Fibroblast of gingiva (primary cell): ENCODE measurements at places on chromosomes 4 and X.

DNA sequence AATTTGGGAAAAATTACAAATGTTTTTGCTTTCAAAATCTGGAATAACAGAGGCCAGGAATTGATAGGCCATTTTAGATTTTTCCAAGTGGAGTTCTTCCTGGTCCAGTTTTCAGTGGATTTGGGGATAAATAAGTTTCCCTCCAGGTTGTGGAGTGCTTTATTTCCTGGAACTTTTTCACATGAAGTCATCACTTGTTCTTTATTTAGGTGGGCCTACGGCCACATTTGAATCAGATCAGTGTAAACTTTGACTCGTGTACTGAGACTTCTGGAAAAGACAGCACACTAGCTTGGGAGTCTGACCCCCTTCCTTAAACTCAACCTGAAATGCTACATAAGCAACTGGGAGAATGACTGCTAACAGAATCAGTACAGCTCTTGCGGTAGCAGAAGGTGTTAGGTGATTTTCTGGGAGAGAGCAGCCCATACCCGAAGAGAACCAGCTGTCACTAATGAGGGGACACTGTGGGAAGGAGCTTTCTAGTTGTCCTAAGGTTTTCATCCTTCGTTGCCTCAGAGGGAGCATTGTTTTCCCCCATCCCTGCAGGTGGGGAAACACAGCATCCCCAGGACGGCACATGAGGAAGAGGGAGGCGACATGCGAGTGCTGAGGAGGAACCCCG is 235.2 kb upstream of the FAT1 start:
- DNase-seq: no peak

GRCh38 chrX:9767375-9767774 is 1.7 kb upstream of the GPR143 start:
- no peak for DNase-seq

GRCh38 chrX:6026980-6027379 is 201.7 kb downstream of the NLGN4X start:
- no peak for DNase-seq

GRCh38 chr4:108272046-108272445 is 103.3 kb upstream of the LEF1 start:
- DNase-seq: no peak

DNA sequence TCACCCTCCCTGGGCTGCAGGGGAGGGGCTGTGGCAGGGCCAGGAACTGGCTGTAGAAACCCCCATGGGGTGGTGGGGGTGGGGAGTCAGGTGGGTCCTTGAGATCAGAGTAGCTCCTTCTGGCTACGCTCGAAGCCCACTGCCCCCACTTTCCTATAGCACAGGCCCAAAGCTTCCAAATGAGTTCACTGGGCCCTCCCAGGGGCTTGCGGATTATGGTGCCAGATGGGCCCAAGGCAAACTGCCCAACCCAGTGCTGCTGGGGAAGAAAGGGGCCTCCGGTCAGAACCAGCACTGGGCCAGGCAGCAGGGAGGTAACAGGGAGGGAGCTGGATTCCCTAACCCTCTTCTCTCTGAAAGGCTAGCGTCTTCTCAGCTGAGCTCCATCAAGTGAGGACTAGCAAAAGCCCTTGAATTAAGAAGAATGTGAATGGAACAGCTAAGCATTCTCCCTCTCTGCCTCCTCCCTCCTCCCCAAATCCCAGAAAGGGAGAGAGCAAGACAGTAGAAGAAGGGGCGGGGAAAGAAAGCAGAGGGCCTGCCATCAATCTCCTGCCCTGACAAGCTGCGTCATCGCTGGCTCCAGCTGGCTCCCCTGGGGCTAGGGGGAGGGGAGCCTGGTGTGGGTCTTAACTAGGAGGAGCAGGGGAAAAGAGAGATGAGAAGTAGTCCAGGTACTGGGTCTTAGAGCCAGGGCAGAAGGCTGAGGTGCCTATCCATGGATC is 34.7 kb downstream of the FRMPD3 start:
- no peak for DNase-seq

GRCh38 chr4:107972605-107973004 is 17.1 kb upstream of the HADH start:
- no peak for DNase-seq
